Osteocyte (in vitro differentiated cells): ENCODE measurements at places on chromosomes 16 and 17. TPM values are rescaled to one million over a fixed set of nuclear protein-coding genes. Genes with fewer than 3 reads are reported as not detected.
A peak's percentile ranks its signal among the peaks of the same experiment; 100 is the strongest.

DNA sequence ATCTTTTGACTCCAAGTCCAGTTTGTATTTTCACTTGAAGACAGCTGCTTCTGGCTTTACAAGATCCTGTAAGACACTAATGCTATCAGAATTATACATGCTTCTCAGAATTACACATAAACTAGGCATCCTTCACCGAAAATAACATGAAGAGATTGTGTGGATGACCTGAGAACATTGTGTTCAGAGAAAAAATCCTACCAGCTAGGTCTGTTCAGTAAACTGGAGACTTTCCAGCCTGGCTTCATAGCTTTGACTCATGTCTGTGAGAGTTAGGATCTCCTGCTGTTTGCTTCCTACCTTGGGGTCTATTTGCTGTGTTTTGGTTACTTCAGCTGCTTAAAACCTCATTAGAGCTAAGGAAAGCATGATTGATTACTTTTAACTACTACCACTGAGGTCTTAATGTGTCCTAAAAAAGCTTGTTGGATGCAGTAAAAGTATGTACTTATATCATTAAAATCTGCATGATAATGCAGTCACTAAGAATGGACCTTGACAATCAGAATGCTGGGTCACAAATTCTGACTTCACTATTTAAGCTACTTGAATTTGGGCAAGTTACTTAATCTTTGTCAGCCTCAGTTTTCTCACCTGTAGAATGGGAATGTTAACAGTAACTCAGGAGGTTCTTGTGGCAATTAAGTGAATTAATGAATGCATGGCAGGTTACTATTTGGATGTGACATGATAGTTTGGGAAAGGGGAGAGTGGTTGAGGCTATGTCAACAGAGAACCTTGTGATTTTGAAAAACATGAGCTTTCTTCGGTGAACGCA lies 8.0 kb upstream of the MYH13 start:
- no peaks in the 10 kb centered on the region for H3K27me3 ChIP-seq
- no peak for DNase-seq
- no peak overlapping the region for H3K4me3 ChIP-seq

DNA sequence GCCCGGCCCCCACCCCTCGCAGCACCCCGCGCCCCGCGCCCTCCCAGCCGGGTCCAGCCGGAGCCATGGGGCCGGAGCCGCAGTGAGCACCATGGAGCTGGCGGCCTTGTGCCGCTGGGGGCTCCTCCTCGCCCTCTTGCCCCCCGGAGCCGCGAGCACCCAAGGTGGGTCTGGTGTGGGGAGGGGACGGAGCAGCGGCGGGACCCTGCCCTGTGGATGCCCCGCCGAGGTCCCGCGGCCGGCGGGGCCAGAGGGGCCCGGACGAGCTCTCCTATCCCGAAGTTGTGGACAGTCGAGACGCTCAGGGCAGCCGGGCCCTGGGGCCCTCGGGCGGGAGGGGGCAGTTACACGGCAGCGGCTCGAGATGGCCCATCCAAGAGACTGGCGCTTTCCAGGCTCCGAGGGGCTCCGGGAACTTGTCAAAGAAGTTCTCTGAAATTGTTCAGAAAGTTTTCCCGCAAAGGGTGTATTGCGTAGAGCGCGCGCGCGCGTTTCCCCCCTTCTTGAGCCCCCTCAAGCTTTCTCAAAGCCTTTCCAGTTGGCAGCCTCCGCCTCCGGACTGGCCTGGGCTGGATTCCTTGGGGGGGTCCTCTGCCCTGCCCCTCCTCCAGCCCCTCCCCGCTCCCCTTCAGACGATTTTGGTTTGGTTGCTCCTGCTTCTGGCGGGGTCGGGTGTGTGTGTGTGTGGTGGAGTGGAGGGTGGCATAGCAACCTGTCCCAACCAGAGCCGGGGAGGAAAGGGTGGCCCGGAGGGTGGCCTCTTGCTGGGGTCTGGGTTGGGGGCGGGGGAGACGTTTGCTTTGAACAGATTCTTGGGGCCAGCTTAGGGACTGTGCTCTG lies 504 bp downstream of the ERBB2 start:
- H3K36me3 ChIP-seq: no peaks in the 10 kb centered on the region
- peak overlapping the region; percentile 78 for H3K4me3 ChIP-seq
- peaks cover 34% of the 10 kb centered on the region for H3K4me1 ChIP-seq
- peak overlapping the region; percentile 31 for H3K27ac ChIP-seq

DNA sequence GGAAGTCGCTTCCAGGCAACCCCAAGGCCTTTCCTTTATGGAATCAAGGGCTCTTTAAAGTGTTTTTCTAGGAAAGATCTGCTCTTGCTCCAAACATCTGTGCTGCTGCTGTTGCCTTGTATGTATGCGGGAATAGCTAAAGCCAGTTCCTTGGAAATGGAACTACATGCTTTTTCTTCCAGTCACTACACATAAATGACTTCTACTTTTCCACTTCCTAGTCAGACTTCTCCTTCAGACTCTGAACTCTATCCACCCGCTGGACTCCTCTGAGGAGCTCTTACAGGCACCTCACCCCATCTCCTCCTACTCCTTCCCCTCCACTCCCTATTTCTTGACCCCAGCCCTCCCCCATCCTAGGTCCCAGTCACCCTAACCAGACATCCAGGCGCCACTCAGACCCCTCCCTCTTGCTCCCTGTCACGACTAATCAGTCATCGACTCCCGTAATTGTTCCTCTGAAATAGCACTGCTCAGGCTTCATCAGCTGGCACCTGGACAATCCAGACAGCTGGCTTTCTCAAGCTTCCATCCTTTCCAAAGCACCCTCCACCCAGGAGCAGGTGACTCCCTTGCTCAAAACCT lies 15.0 kb upstream of the PEMT start:
- no peak for DNase-seq
- H3K27ac ChIP-seq: no peak overlapping the region
- peaks cover 5% of the 10 kb centered on the region for H3K4me1 ChIP-seq
- H3K27me3 ChIP-seq: peaks cover 5% of the 10 kb centered on the region
- H3K36me3 ChIP-seq: no peaks in the 10 kb centered on the region

GRCh38 chr16:79825002-79825401 lies 224.5 kb upstream of the MAF start:
- no peak overlapping the region for H3K27ac ChIP-seq
- H3K4me1 ChIP-seq: peaks cover 4% of the 10 kb centered on the region
- DNase-seq: no peak
- no peaks in the 10 kb centered on the region for H3K36me3 ChIP-seq
- no peak overlapping the region for H3K4me3 ChIP-seq

Gene MRC2
- total RNA-seq: 418 and 419 TPM in 2 replicates

Gene RNF227
- 2.3 and 3.0 TPM in 2 replicates for total RNA-seq

Gene C16orf92
- not detected in 2 replicates for total RNA-seq

Gene KRT20
- not detected in 2 replicates for total RNA-seq
